ENCODE measurements at places on chromosomes 11 and 22.

DNA sequence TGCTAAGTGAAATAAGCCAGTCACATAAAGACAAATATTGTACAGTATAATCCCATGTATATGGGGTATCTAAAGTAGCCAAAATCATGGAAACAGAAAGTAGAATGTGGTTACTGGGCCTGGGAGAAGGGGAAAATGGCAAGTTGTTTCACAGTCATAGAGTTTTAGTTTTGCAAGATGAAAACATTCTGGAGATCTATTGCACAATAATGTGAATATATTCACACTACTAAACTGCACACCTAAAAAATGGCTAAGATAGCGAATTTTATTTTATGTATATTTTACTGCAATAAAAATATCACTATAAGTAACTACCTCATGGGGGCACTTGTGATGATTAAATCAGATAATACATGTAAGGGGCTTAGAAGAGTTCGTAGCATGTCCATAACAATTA is 72.0 kb upstream of the ARHGAP32 start:
- no peak for DNase-seq

DNA sequence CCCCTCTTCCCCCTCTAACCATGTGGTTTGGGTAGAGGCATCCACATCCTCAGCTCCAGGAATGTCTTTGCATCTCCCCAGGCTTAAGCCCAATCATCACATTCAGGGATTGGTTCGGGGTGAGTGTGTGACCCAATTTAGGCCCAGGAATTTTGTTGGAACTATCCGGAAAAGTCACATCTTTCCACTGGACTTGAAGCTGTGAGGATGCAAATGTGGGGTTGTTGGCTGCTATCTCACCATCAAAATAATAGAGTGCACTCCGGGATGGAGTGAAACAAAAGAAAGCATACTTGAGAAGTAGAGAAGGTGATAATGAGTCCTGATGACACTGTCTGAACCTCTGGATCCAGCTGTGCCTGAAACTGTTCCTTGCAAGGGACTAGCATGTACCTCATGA is 33.8 kb upstream of the OLFML1 start:
- DNase-seq: no peak

- DNase-seq: no peak
Measured at GRCh38 chr11:117681438-117681837, 115.6 kb downstream of the DSCAML1 start.

DNA sequence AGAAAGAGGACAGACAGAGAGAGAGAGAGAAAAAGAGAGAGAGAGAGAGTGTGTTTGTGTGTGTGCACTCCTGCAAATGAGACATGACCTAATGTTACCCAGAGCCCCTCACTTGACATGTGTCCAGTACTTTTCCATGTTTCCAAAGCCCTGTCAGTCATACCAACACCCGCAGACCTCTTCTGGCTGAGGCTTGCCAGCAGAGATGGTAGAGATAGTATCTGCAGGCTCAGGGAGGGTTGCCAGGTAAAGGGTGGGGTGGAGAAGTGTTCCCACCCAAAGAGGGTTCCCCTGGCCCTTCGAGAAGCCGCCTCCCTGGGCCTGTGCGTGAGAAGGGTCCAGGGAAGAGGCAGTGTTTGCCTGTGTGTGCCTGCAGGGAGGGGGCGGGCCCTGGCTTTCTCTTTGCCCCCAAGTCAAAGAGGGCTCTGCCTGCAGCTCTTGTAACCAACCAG is 40.7 kb downstream of the POU2F3 start:
- DNase-seq: no peak

DNA sequence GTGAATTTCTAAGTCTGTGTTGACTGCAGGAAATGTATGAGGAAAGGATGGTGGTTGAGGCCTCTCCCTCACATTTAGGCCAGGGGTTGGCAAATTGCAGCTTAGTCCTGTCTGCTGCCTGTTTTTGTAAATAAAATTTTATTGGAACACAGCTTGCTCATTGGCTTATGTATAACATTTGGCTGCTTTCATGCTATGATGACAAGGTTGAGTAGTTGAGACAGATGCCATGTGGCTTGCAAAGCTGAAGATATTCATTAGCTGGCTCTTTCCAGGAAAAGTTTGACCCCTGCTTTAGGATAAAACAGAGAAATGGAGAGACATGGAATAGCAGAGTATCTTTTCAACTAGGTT is 46.2 kb downstream of the BCR start:
- no peak for DNase-seq

- no peak for DNase-seq
Measured at GRCh38 chr22:24305260-24305692, 34.6 kb downstream of the SPECC1L start.

- no peak for DNase-seq
Measured at GRCh38 chr22:28283068-28283654, 364.1 kb upstream of the PITPNB start.

DNA sequence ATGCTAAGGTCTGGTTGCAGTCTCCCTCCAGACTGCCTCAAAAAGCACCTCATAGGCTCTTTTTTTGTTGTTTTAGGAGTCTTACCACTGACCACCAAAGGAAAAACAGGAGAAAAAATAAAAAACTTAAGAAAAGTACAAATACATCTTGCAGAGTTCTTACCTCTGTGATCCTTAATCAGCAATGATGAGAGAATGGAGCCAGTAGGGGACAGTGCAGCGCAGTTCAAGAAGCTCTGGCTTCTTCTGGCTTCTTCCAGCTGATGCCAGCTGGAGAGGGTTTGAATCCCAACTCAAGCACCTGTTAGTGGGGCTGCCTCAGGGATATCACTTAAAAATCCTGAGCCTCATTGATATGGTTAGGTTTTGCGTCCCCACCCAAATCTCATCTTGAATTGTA is 223.3 kb upstream of the ISX start:
- no peak for DNase-seq

DNA sequence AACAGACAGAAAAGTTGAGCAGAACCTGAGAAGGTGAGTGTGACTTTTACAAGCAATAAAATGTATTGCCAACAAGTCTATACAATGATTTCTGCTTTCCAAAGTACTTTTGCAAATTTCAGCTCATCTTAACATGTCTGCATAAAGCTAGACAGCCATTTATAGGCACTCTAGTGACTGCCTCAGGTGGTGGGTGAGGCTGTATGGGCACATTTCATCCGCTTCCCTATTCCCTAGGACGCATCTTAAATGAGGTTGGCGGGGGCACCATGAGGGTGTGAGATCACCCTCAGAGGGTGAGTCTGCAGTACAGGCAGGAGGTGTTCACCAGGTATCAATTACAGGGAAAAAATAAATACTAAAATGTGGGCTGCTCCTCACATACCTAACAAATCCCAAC is 110.1 kb downstream of the ETS1 start:
- DNase-seq: no peak

GRCh38 chr11:86719781-86720463 is 47.5 kb upstream of the ME3 start:
- no peak for DNase-seq

DNA sequence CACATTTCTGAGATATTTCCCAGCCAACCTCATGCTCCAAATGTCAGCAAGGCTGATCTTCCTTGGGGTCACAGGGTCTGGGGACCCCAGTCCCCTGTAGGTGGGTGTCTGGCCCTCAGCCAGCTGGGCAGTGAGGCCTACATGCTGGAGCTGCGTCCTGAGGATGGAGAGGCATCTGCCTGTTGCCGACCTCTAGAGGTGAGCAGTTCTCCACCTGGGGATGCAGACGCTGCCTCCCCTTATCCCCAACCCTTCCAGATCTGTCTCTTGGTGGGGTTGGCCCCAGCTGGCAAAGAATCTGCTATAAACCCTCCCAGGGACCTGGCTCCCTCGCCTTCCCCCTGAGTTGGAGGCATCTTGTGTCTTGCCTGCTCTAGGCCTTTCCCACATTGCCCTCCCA is 79.6 kb downstream of the PKNOX2 start:
- no peak for DNase-seq

- DNase-seq: no peak
Measured at GRCh38 chr11:110096496-110096895, 3.3 kb downstream of the ZC3H12C start.

DNA sequence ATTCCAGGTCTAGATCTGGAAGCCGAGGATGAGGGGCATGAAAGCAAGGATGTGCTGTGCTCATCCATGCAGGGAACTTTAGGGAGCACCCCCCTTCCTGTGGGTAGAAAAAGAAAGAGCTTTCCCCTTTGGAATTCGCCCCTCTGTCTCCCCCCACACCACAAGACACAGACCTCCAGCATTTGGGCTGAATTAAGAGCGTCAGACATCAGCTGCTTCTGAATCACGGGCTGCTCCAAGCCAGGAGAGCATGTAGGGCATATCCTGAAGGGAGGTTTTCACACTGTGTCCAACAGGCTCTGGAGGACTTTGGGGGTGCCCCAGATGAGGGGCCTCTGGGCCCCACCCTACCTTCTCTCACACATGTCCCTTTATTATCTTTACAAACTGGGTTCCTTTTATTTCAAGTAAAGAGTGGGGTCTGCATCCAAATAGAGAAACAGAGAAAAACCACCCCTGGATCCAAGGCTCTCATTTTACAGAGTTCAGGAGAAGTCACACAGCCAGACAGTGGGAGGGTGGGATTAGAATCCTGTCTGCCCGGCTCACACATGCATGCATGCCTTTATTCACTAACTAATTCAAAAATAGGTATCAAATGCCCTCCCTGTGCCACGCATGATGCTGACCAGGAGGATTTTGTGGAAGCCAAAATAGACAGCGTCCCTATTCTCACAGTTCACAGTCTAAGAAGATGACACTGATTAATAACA is 52.8 kb downstream of the LRRC32 start:
- DNase-seq: no peak

DNA sequence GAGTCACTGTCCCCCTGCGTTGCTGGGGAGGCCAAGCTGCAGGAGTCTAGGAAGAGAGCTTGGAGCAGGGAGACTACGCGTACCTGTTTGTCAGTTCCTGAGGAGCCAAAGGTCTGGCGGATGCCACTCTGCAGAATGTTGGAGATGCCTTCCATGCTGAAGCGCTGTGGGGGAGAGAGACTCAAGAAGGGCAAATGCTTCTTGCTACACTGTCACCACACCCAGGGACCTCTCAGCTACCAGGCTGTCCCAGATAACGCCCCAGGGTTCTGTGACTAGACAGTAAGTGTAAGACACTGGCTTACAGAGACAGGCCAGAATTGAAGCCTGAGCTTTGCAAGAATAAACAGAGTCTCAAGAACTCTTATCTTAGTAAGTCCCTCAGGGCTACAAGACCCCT is 42.0 kb downstream of the FEZ1 start:
- no peak for DNase-seq

DNA sequence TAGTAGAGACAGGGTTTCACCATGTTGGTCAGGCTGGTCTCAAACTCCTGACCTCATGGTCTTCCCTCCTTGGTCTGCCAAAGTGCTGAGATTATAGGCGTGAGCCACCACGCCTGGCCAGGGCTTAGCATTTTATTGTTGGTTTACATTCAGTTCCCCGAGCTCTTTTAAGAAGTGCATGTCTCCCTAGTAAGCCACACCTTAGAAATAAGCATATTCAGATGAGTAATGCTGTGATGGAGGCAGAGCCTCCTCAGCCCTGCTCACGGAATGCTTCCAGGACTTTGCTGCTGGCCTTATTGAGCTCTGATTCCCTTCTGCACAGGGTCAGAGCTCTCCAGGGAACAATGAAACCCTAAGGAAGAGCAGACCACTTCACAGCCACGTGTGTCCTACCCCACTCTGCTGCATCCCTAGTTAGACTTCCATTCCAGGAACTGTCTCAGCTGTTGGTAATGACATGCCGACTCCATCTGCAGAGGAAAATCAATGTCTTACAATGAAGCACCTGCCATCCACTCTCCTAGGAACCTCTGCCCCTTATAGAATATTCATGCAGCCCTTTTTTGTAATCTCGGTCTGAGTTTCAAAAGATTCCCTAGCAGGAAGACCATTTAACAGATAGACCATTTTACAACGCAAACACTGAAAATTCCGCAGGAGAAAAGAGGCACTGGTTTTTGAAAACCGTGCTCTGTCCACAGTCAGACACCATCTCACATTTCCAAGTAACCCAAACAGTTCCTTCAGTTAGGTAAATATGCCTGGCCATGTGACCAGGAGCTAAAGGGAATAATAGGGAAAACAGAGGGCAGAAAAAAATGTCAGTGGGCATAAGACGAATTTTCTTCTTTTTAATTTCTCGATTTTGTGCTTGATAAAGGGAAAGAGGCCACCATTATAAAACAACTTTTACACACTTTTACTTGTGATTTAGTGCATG is 1.7 kb upstream of the JAM3 start:
- no peak for DNase-seq

DNA sequence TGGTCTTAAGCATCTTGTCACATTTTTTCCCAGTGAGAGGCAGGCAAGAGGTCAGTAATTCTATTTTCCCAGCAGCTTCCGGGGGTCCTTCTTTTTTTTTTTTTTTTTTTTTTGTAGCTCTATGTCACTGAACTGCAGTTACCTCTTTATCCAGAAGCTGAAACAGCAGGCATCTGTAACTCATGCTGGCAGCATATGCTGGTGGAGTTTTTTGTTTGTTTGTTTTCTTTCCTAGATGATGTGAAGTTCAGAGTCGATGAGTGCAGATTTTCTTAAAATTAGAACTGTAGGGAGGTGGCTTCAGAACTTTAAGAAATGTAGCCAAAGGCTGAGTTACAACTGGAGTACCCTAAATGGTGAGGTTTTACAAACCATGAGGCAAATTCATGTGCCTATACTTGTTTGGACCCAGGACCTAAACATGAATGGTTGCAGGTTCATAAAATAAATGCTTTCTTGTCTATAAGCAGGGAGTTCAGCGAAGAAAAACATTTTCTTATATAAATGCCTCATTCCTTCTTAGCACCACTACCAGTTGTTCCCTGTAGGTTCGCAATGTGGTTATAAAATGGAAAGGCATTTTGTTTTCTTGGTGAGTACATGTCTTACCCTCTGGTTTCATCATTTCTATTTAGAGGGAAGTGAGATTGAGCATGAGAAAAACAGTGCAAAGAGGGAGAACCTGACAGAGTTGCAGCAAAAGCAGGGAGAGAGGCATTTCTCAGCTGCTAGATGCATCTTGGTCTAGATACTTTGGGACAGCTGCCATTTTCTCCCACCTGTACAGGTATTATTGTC is 84.0 kb downstream of the TRIM44 start:
- DNase-seq: no peak

DNA sequence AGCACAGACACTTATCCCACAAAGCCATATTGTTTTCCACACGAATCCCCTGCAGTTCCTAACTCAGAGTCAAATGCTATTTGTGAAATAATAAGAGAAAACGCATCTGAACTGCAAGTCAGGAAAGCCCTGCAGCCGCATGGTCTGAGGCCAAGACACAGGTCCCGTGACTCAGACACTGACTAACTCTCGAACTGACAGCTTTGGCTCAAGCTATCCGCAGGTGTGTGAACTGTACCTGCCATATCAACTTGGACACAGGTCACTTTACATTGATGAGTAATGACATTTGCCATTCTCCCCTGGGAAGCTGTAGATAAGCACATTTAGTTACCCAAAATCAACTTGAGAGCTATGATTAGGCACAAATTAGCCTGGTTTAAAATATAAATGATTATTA is 34.9 kb upstream of the NFRKB start:
- no peak for DNase-seq

Measured in activated naive CD8-positive, alpha-beta T cell treated with anti-CD3 and anti-CD28 coated beads, Interleukin-2, amount 10 ng/mL, durations not matched to agents 7 days and 5 days (primary cell).